ENCODE measurements at places on chromosomes 4 and X. TPM values are rescaled to one million over a fixed set of nuclear protein-coding genes. Genes with fewer than 3 reads are reported as not detected.

DNA sequence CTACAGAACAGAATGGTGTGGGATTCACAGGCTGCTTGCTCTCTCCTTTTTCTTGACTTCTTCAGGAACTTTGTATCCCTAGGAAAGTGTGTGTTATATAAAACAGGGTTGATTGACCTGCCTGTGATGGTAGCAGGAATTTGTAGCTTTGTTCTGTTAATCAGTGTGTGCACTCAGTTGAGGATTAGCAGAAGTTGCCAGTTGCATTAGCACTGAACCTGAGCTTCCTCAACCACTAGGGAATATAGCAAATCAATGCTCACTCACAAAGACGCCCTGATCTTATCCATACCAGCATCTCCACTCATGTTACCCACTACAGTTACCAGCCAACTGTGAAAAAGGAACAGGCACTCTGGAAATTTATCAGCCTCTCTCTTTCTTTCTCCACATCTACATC lies 319.1 kb upstream of the EMCN start:
- DNase-seq, result no peak

- DNase-seq, result no peak
Measured at GRCh38 chrX:68571610-68572311, 72.9 kb downstream of the YIPF6 start.

GRCh38 chr4:10806953-10807645 lies 122.5 kb upstream of the CLNK start:
- no peak for DNase-seq

The CITED1 gene
- not detected for total RNA-seq

- DNase-seq, result peak; percentile 82
Measured at GRCh38 chr4:40621592-40622512, 7.8 kb downstream of the RBM47 start.

Measured in left lobe of liver (tissue), 2 donors.